ENCODE measurements at places on chromosomes 2 and 18.

DNA sequence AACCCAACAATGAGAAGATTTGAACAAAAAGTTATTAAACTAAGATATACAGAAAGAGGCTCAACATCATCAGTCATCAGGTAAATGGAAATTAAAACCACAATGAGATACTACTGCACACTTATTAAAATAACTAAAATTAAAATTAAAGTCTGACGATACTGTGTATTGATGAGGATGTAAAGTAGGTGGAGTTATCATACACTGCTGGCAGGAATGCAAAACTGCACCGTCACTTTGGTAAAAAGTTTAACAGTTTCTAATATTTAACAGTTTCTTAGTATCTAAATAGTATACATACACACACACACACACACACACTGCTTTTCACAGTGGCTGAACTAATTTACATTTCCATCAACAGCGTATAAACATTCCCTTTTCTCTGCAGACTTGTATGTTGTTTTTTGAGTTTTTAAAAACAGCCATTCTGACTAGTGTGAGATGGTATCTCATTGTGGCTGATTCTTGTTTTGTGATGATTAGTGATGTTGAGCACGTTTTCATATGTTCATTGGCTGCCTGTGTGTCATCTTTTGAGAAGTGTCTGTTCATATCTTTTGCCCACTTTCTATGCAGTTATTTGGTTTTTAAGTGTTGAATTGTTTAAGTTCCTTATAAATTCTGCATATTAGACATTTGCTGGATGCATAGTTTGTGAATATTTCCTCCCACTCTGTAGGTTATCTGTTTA is 726.9 kb upstream of the CHAC2 start:
- DNase-seq = no peak

DNA sequence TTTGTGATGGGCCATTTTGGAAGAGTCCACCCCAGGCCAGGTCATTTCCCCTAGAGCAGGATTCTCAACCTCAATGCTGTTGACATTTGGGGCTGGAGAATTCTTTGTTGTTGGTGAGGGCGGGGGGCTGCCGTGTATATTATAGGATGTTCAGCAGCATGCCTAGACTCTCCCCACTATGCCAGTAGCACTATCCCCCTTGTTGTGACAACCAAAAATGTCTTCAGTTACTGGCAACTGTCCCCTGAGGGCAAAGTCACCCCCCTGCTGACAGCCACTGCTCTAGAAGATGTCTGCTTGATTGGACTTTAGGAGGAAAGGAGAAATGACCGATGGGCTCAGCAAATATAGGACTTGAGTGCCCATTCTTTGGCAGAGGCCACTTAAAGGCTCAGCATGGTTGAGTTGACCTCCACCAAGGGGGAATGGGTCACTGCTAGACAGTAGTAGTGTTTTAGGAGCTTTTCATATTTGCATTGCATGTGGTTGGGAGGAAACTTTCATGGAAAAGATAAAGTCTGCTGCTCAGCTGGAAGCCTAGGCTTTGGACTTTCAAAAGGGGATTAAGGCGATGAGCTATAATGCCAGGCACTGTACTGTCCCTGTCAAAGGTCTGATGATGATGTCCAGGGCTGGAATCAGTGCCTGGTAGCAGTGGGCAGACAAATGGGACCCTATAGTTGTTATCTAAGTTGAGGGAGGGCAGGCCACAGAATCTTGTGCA is 61.1 kb upstream of the MCFD2 start:
- no peak for DNase-seq

DNA sequence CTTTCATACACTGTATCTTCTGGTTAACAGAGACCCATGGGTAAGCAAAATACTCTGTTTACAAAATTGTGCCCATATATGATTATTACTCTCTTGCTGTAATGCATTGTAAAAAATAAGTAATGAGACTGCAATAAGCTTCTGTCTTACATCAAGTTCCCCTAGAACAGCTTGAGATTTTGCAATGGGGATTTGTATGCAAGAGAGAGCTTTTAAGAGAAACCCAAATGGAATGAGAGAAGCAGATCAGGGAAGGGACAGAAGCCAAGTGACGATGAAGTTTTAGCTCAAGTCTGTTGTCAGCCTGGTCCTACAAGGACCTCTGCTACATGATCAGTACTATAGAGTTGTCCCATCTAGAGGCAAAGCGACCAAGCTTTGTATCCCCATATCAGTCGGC is 218.1 kb upstream of the VWC2L start:
- DNase-seq = no peak

GRCh38 chr2:172072706-172073105 is 12.6 kb upstream of the DLX1 start:
- no peak for DNase-seq

Measured in activated T-cell treated with anti-CD3 and anti-CD28 coated beads, Interleukin-2, amount 50 U/mL, for 72 hours (primary cell).